Kidney (tissue), 22 donors: ENCODE measurements at places on chromosomes 1 and 21. TPM values are rescaled to one million over a fixed set of nuclear protein-coding genes. Genes with fewer than 3 reads are reported as not detected.
A peak's percentile ranks its signal among the peaks of the same experiment; 100 is the strongest.

- no peak for DNase-seq
Measured at GRCh38 chr1:207009182-207009850, 23.2 kb downstream of the C1orf116 start.

DNA sequence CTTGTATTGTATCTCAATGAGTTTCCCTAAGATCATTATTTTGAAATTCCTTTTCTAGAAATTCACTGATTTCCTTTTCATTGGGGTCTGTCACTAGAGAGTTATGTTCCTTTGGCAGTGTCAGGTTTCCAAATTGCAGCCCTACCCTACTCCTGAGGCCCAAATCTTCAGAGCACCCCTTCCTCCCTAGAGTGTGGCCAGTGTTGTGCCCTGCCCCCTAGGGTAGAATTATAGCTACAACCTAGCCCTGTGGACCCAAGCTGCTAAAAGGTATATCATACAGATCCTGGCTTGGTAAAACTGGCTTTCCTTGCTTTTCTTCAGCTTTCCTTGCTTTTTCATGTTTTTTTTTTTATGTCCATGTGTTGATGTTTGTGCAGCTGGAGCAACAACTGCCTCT, 60.7 kb downstream of the DIPK1A start:
- DNase-seq: no peak

The KRTAP19-3 gene
- not detected for total RNA-seq

GRCh38 chr1:87399264-87399663, 70.6 kb downstream of the LMO4 start:
- DNase-seq: no peak

DNA sequence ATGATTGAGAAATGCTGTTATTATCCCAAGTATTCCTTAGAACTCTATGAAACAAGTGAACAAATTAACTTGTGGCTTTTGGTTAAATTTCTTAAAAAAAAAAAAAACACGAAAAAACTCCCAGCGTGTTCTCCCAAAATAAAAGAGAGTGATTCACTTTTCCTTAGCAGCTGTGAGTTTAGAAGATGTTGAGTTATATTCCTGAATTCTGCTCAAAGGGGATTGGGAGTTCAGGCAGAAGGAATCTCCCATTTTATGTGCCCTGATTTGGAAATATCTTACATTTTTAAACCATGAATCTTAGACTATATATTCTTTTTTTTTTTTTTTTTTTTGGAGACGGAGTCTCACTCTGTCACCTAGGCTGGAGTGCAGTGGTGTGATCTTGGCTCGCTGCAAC, 34.3 kb downstream of the SMG7 start:
- no peak for DNase-seq

The KCNJ15 gene
- total RNA-seq: 142 TPM

DNA sequence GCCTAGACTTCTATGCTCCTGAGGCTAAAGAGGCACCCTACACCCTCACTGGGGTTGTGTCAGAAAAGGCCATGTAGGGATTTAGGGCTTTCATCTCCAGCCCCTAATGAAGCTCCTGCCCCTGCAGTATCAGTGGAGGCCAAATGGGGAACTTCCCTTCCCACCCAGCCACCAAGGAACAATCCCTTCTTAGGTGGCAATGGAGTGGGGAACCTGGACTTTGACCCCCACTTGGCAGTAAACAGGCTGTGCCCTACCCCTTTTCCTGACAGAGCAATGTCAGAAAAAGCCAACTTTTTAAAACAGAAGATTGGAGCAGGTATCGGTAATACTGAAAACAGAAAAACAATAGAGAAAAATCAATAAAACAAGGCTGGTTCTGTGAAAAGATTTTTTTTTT, 35.5 kb upstream of the SLC19A2 start:
- no peak for DNase-seq

DNA sequence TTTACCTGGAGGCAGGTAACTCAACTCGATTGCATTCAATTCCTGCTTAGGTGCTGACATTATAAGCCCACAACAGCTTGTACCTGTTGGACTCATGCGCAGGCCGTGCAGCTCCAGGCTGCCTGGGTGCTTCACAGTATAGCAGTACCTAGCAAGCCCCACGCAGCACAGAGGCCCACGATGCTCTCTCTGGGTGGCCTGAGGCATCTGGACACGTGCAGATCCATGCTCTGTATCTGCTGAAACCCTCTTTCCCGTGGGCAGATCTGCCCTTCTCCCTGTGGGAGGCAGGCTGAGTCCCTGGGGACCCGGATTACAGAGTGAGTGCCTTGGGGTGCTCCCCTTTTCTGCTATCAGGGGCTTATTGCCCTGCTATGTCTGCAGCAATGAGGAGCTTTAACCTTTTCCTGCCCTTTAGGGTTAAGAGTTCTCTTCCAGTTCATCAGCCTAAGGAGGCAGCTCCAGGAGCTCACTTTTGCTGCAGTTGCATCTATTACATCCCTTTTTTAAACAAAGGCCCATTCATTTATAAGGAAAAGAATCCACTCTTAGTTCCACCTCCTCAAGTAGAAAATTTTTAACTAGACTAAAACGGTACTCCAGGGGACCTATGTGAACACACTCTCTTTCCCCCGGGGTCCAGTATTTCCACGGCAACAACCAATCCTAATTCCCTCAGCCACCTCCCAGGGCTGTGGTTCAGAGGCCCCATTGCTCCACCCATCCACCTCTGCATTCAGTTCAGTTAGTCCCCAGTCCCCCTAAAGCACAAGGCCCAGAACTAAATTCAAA, 19.3 kb downstream of the ITPKB start:
- peak; percentile 66 for DNase-seq

DNA sequence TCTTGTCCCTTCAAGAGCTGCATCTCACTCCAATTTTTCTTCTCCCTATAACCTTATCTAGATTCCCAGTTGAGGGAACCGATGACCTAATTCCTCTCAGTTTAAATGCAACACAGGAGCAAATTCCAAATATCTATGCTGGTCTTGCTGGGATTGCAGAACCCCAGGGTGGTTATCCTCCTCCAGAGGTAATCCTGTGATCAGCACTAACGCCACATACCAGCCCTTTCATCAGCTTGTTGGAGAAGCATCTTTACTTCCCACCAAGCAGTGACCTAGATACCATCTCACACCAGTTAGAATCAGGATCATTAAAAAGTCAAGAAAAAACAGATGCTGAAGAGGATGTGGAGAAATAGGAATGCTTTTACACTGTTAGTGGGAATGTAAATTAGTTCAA, 52.4 kb downstream of the SAMSN1 start:
- DNase-seq: no peak

The ATP6V1G3 gene
- 1.9 TPM for total RNA-seq

- DNase-seq: no peak
Measured at GRCh38 chr1:230077011-230077410, 10.0 kb downstream of the GALNT2 start.

The KCNA10 gene
- total RNA-seq: not detected

DNA sequence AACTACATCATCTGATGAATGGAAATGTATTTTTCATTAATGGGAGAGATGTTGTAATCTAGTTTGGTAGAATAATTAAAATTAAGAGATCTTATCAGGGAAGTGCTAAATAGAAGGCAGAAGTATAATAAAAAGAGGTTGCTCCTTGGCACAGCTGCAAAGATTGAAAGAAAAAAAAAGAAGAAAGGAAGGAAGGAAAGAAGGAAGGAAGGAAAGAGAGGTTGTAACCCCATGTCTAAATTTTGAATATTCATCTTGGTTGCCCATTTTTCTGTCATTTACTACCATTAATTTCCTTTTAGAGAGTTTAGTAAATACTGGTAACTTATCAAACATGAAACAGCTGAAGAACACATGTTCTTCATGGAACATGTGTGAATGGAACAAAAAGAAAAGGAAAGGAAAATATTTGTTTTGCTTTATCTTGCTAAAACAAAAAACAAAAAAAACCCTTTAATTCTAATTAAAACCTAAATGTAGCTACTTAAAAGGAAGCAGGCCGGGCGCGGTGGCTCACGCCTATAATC, 10.5 kb upstream of the MDM4 start:
- DNase-seq: no peak

- no peak for DNase-seq
Measured at GRCh38 chr1:44919400-44919799, 67.0 kb downstream of the EIF2B3 start.

GRCh38 chr1:227321035-227321434, 2.7 kb upstream of the CDC42BPA start:
- no peak for DNase-seq

The MAP10 gene
- 3.8 TPM for total RNA-seq

The SLC30A1 gene
- 37.7 TPM for total RNA-seq

The RGS18 gene
- 6.2 TPM for total RNA-seq

- DNase-seq: no peak
Measured at GRCh38 chr1:56222914-56223540, 356.3 kb downstream of the PLPP3 start.

GRCh38 chr1:94083681-94084080, 37.3 kb downstream of the ABCA4 start:
- no peak for DNase-seq

The NPL gene
- 15.7 TPM for total RNA-seq

GRCh38 chr1:18232052-18232451, 124.5 kb downstream of the IGSF21 start:
- no peak for DNase-seq

- peak; percentile 61 for DNase-seq
Measured at GRCh38 chr1:235415008-235415904, 48.0 kb downstream of the TBCE start.

The LGR6 gene
- 4.1 TPM for total RNA-seq

The LYPD8 gene
- total RNA-seq: 3.2 TPM
